GM12864 (cell line): ENCODE measurements at places on chromosomes 4 and X.

- no peak for DNase-seq
These were observed 39.6 kb downstream of the KLF3 start for GRCh38 chr4:38703635-38704034.

DNA sequence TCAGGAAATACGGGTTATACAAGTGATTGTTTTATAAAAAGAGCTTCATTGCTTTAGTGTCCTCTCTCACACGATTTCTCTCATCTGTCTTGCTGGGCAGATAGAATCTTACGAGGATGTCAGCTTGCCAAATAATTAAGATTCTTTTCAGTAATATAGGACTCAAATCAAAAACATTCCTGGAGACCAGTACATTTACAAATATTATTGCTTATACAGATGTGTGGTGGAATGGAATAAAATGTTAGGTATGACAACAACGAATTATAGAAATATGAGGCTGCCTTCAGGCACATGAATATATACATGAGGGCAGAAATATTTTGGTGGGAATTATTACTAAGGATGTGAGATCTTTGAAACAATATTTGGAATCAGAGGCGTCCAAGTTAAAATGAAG is 88.9 kb downstream of the GC start:
- DNase-seq: no peak

DNA sequence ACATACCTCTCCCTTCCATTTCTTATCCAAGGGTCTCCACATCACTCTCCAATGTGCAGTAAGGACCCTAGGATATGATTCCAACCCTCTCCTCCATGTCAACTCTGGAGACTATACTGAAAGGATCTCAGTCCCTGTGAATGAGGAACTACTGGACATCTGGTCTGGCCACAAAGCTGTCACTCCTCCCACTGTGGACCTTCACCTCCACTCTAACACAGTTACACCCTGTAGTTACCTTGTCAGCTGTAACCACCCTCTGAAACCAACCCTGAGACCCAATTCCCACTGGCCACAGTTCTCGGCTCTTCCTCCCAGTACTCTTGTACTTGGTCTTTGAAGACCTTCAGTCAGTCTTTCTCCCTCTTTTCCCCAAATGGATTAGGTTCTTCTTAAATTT is 2.9 kb downstream of the TMEM128 start:
- DNase-seq: no peak

- DNase-seq: no peak
These were observed 141.3 kb downstream of the NR3C2 start for GRCh38 chr4:148300877-148301276.

DNA sequence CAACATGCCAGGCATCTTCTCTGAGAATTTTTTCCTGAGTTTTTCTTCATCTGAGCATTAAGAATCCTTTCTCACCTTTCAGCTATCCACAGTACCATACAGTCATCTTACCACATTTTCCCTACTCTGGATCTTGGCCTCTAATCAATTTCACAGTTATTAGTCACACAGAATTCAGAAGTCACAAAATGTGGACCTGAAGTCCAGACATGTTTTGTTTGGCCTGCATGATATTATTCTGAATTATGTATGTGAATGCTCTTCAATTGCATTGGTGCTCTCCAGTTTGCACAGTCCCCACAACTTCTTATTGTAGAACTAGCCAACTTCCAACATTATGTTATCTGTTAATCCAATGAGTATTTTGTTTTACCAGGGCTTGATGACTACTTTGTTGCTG is 102.3 kb upstream of the GRIA3 start:
- no peak for DNase-seq

DNA sequence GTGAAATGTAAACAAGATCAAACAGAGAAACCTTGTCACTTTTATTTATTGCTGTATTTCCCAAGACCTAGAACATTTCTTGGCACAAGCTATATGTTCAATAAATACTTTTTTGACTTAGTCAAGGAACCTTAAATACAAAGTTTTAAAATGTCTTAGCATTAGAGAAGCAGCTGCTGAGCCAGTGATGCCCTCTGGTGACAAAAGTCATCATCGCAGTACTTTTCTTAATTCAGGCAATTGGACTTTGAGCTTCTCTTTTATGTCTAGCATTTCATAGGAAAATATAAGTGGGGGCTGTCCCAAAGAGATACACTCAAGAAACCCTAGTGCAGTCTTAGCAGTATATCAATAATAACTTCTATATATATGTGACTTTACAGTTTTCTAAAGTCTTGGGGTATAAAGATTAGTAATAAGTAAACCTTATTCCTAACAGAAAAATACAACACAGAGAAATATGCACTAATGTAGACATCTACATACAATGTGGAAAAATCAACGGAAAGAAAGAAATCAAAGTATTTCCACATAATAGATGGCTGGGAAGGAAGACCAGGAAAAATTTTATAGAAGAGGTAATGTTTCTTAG is 118.4 kb downstream of the DTHD1 start:
- no peak for DNase-seq

DNA sequence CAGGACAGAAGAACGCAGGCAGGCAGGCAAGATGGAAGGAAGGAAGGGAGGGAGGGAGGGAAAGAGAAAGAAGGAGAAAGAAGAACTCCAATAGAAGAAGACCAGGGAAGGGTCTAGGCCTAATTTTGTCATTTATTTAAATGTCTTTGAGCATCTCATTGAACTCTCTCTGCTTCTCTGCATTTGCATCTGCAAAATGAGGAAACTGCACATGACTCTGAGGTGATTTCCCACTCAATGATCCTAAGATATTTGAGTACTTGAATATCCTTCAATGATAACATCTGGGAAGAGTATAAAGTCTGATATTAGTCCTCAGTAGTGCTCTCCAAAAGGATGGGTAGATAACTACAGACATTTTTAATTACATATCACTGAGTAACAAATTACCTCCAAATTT is 33.1 kb upstream of the RBPJ start:
- no peak for DNase-seq

DNA sequence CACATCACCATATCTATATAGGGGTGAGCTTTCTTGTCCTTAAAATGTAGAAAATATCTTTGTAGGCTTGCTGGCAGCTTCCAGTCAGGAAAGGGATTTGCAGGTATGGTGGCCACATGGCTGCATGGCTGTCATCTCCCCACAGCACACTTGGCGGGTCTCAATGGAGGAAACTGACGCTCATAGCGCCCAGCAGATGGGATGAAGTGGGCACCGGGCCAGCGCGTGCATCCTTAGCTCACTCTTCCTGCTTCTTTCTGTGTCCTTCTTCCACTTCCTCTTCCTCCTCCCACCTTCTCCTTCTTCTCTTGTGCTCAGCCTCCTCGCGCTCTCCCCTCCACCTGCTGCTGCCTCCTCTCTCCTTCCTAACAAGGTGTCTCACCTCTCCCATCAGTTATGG is 156.2 kb upstream of the PSAPL1 start:
- no peak for DNase-seq

DNA sequence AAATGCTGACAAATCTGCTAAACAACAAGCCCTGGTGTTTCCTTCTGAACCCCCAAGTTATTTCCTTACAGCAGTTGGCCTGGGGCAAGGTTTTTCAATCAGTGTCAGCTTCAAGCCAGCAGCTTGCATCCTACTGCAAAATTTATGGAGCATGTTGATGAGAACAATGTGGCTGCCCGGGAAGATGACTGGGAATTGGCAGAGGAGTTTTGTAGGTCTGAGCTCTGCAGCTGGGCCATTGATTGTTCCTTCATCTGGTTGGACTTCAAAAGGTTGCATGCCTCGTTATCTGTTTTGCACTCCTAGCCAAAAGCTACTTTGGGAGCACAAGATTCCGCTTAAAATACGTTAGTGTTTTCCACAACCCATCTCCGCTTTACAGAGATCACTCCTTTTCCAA is 1030.3 kb upstream of the LCORL start:
- DNase-seq: no peak

- no peak for DNase-seq
These were observed 22.0 kb downstream of the CPZ start for GRCh38 chr4:8614365-8615193.

DNA sequence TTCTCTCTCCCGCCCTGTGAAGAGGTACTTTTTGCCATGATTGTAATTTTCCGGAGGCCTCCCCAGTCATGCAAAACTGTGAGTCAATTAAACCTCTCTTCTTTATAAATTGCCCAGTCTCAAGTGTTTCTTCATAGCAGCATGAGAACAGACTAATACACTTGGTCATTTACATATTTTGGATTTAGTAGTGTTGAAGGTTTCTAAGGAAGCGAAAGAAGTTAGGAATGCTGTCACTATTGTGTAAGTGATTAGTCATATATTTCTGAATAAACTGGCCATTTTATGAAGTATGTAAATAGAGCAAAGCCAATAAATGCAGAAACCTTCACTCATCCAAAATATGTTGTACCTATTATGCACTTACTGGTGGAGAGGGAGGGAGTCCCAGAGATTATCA is 34.4 kb upstream of the GK2 start:
- no peak for DNase-seq
